ENCODE measurements at places on chromosomes 7 and 10. TPM values are rescaled to one million over a fixed set of nuclear protein-coding genes. Genes with fewer than 3 reads are reported as not detected.

The ADGRA1 gene
- total RNA-seq: not detected

The TMEM213 gene
- total RNA-seq: 0.12 TPM

The GARS1 gene
- total RNA-seq: 51.7 TPM

The ZNF853 gene
- total RNA-seq: 11.2 TPM

The OR9A2 gene
- total RNA-seq: not detected

The DNTT gene
- not detected for total RNA-seq

The COBL gene
- 87.3 TPM for total RNA-seq

The HYAL4 gene
- not detected for total RNA-seq

The USP6NL gene
- 14.6 TPM for total RNA-seq

The GBF1 gene
- total RNA-seq: 52.8 TPM

The NPTX2 gene
- total RNA-seq: 2.7 TPM

The MAGI2 gene
- total RNA-seq: 10.6 TPM

The CEP55 gene
- 1.3 TPM for total RNA-seq

The REPIN1 gene
- 145 TPM for total RNA-seq

The DRGX gene
- not detected for total RNA-seq

The CLDN4 gene
- 201 TPM for total RNA-seq

The SPDYE9 gene
- not detected for total RNA-seq

The CADPS2 gene
- 38.4 TPM for total RNA-seq

The GHITM gene
- total RNA-seq: 129 TPM

The PI4K2A gene
- total RNA-seq: 22.3 TPM

The KEL gene
- 0.17 TPM for total RNA-seq

The GHRHR gene
- 12.3 TPM for total RNA-seq

The NANOS1 gene
- total RNA-seq: 0.60 TPM

The SPDYE5 gene
- total RNA-seq: 0.09 TPM

The ADRA2A gene
- total RNA-seq: 346 TPM

The TMEM184A gene
- 39.8 TPM for total RNA-seq

The TUBAL3 gene
- 0.49 TPM for total RNA-seq

The SLC16A12 gene
- 0.43 TPM for total RNA-seq

The FEZF1 gene
- total RNA-seq: 0.09 TPM

The SLC18A3 gene
- 0.20 TPM for total RNA-seq

The TMEM139 gene
- total RNA-seq: 47.8 TPM

The RASA4 gene
- 52.0 TPM for total RNA-seq

The AKR1C2 gene
- total RNA-seq: 85.5 TPM

The COL26A1 gene
- total RNA-seq: 0.29 TPM

The WDR86 gene
- 2.9 TPM for total RNA-seq

The MRPS24 gene
- 86.3 TPM for total RNA-seq

The CRHR2 gene
- 0.12 TPM for total RNA-seq

The ELN gene
- 70.3 TPM for total RNA-seq

The MYOZ1 gene
- 0.52 TPM for total RNA-seq

The ST7 gene
- 22.1 TPM for total RNA-seq

The SPDYE18 gene
- total RNA-seq: 0.72 TPM

The CALHM3 gene
- not detected for total RNA-seq

The DNAJC12 gene
- 11.7 TPM for total RNA-seq

The LMOD2 gene
- not detected for total RNA-seq

The IFIT1B gene
- not detected for total RNA-seq

The PLCE1 gene
- total RNA-seq: 3.5 TPM

The HGF gene
- 8.0 TPM for total RNA-seq

The UTF1 gene
- total RNA-seq: not detected

The PRKG1 gene
- total RNA-seq: 28.3 TPM

The STYXL1 gene
- total RNA-seq: 28.4 TPM

The CALN1 gene
- total RNA-seq: 4.4 TPM

The AKR1C1 gene
- 48.7 TPM for total RNA-seq

The ABCF2 gene
- total RNA-seq: 25.3 TPM
